ENCODE measurements at places on chromosomes 5 and 9.

- no peak for DNase-seq
These were observed 5.5 kb downstream of the C9orf85 start for GRCh38 chr9:71916834-71917534.

DNA sequence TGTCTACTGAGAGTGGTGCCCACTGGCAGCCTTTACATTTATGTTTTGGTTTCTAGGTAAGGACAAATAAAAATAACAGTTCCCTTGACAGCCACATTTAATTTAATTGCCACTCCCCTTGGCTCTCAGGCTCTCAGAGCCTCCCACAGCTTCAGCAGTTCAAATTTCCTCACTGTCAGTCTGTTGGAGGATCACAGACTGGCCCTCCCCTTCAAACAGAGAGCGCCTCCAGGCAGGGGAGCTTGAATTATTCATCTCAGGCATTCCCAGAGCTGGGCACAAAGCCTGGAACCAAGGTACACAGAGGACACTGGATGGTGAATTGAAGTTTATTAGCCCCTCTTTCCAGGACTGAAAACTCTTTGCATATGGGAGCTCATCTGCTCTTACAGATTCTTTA lies 407.7 kb downstream of the SPOCK1 start:
- DNase-seq = no peak

- DNase-seq = no peak
These were observed 633.2 kb upstream of the RORB start for GRCh38 chr9:73863924-73864323.

- no peak for DNase-seq
These were observed 284.6 kb downstream of the ARRDC3 start for GRCh38 chr5:91098541-91098940.

- no peak for DNase-seq
These were observed 178.7 kb downstream of the PPP2R2B start for GRCh38 chr5:146699664-146700418.

- DNase-seq = no peak
These were observed 334.2 kb downstream of the PDE4D start for GRCh38 chr5:59559323-59559722.

- no peak for DNase-seq
These were observed 17.0 kb upstream of the ZFR start for GRCh38 chr5:32461441-32462120.

- no peak for DNase-seq
These were observed 301.8 kb upstream of the TRPC7 start for GRCh38 chr5:136666970-136667620.

DNA sequence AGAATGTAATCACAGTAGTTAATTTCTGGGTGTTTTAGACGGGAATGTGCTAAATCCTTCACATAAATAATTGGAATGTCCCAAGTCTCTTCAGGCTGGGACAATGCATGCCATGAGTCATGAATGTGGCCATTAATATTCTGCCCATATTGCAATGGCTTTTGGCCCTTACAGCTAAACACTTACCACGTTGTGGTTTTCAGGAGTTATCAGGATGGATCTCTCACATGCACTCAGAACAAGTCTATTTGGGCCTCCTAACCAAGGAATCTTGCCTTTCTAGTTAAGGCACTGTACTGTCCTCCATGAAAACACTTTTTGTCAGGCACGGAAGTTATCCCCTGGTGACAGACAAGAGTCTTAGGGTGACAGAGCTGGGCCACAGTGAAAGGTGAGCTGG lies 32.7 kb downstream of the PKD2L2 start:
- no peak for DNase-seq

- DNase-seq = no peak
These were observed 47.8 kb downstream of the SVEP1 start for GRCh38 chr9:110531776-110532175.

DNA sequence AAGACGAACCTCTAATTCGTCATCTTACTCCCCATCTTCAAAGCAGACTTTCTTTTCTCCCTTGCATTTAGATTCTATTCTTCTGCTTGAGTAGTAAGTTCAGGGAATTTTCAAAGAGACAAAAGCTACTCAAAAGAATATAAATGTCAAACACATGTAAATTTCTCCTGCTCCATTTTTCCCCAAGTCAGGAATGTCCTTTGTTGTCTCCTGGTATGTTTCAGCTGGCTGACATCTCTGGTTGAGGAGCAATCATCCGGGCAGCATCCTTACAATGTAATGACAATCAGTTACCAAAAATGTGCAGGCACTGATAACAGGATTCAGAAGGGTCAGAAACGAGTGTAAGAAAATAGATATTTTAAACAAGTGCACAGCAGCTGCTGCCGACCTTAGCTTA lies 47.6 kb upstream of the PPP1R2B start:
- DNase-seq = no peak

DNA sequence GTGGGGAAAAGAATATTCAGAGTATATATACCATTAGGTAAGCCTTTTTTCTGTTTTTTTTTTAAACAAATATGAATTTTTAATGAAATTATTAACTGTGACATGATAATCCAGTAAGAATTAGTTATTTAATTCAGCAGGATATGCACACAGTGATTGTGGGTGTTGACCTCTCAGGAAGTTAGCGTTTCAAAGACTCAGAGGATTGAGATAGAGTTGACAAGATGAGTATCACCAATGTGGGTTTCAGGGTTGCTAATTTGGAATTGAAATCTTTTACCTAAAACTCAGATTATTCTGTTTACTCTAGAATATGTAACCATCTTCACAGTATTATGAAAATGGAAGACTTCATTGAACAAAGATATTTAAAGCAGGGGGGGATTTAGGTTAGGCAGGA lies 56.2 kb downstream of the FOCAD start:
- no peak for DNase-seq

DNA sequence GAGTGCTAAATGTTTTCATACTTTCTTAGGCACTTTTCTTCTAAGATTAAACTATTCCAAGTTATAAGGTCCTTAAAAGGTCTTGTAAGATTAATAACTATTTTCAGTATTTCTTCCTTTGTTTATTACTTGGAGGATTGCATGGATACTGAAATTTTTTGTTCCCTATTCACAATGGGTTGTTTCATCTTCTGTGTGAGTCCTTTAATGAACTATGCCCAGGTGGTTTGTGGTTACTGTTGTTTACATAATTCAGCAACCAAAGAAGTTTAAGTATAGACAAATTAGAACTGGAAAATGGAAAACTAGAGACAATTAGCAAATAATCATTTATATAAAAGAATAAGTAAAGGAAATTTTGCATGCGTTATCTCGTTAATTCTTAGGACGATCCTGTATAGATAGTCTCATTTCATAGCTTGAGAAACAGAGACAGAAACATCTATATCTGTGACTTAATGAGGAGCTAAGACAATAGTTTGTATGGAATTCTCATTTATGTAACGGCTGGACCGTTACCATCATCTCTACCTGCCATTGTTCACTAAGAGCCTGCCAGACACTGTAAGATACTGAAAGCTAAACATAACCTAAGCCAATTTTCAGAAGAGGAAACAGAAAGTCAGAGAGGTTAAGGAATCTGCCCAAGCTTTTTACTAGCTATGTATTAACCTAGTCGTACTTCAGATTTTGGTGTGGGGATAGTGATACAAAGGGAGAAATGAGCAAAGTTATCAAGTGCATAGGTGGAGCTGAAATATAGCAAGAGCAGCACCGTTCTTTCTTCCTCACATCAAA lies 148.2 kb downstream of the PAM start:
- no peak for DNase-seq

DNA sequence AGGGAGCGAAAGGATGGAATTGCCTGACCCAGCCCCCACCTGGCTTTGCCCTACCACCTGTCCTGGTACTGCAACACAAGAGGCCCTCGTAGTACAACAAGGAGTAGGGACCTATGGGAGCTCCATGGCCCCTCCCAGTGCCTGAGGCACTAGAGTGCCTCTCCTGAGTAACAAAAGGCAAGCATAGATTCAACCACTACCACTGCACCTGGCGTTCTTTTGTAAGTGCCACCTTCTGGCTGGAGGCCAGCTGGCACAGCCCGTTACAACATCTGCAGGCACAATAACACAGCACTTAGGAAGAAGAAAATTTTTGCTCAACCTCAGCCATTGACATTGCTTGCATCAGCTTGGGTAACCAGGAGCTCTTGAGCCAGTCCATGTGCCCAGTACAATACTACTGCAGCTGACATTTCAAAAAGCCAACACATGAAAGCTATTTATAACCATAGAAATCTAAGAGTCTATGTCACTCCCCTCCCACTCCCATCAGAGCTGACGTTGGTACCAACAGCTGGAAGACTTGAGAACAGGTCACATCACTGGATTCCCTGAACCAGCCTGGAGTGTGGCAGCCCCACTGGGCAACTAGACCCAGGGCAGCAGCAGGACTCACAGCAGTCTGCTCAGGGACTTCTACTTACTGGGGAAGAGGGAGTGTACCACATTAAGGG lies 17.7 kb upstream of the FAM174A start:
- no peak for DNase-seq

DNA sequence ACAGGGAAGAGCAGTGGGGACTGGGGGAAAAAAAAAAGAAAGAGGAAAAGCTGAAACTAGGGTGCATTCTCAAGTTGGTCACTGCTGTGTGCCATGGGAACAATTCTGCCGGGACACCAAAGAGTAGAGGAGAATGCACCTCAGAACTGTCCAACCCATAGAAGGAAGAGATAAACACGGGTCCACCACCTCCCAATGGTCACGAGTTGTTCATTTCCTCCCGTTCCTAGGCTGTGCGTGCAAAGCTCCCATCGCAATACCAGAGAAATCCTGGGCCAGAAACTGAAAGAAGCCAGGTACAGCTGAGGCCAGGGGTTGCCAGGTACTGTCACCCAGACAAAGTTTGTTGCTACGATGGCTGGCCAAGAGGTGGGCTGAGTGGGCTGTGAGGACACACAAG lies 236.9 kb upstream of the ANKRD55 start:
- no peak for DNase-seq

- DNase-seq = no peak
These were observed 133.2 kb upstream of the ZNF618 start for GRCh38 chr9:113742878-113743277.

- no peak for DNase-seq
These were observed 179.9 kb upstream of the KIF2A start for GRCh38 chr5:62126090-62126489.

GRCh38 chr5:1278216-1278615 lies 16.7 kb downstream of the TERT start:
- no peak for DNase-seq

DNA sequence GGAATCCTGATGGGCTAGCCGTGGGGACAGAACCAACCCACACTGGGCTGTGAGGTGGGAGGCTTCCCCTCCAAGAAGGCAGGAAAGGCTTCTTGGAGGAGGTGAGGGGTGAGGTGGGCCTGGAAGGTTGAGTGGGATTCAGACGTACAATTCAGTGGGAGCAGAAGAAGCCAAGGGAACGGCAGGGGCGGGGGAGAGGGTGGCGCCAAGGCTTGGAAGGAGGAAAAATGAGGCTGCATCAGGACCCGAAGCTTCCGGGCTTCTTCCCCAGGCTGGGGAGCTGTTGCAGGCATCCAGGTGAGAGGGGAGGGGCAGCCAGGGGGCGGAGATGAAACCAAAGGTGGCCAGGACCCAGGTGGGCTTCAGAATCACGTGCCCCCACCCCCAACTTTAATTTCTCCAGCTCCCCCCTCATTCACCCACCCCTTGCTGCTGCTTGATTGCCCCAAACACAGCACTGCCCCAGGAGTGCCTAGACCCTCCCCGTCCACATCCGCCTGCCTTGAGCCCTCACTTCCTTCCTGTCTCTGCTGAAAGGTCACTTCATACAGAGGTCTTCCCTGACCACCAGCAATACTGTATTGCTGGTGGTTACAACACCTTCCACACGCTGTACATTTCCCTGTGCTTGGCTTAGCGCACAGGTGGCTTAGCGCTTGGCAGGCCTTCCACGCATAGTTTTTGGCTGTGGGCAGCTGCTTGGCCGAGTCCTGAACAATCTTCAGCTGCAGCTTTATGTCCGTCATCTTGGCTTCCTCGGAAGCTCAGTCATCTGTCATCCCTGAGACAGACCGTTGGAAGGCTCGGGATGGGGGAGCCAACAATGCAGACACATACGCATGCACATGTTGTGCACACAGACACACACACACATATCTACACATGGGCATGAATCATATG lies 193.5 kb downstream of the RGS3 start:
- no peak for DNase-seq

DNA sequence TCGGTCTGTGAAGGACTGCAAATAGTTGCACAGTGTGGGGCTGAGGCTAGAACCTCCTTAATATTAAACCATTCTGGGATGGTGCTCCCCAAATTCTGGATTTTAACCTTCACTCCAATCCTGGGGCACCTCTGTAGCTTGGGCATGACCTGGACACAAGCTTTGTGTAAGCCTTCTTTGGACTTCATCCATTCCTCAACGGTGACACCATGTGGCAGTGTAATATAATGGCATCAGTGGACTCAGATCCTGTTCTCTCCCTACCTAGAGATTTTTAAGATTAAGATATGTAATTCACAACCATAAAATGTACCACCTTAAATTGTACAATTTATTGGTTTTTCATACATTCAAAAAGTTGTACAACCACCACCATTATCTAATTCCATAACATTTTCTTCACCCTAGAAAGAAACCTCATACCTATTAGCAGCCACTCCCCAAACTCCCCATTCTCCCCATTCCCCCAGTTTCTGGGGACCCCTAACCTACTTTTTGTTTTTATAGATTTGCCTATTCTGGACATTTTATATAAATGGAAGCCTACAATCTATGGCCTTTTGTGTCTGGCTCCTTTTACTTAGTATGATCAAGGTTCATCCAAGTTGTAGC lies 4.8 kb upstream of the PLGRKT start:
- no peak for DNase-seq

DNA sequence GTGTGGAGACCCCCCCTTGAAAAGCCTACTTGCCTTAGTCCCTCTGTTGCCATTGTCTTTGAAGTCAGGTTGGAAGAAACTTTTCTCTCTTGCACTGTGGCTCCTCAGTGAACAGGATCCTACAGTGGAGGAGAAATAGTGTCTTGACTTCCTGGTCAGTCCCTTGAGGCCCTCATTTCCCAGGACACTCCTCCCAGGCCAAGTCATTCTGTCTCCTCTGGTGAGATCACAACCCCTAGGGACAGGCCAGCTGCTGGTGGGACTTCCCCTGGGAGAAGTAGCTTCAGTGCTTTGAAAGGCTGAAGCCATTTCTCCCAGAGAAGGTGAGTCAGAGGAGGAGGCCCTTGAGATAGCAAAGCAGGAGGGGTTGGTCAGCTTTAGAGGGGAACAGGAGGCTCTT lies 10.1 kb upstream of the GRIA1 start:
- no peak for DNase-seq

- no peak for DNase-seq
These were observed 113.2 kb downstream of the SLC25A46 start for GRCh38 chr5:110852053-110852452.

GRCh38 chr9:28938981-28939380 lies 1365.7 kb upstream of the C9orf72 start:
- DNase-seq = no peak

- DNase-seq = no peak
These were observed 10.5 kb upstream of the ADGRV1 start for GRCh38 chr5:90548069-90548593.

All from GDM1 (cell line).